Activated T-cell treated with anti-CD3 and anti-CD28 coated beads, Interleukin-2, amount 50 U/mL, for 72 hours (primary cell): ENCODE measurements at places on chromosomes 11 and 22. TPM values are rescaled to one million over a fixed set of nuclear protein-coding genes. Genes with fewer than 3 reads are reported as not detected.

The PNPLA3 gene
- 0.25 TPM for total RNA-seq

The RFPL1 gene
- not detected for total RNA-seq

The TRIM22 gene
- 180 TPM for total RNA-seq

The USP2 gene
- 0.91 TPM for total RNA-seq

The PTPN5 gene
- not detected for total RNA-seq

The DMC1 gene
- 25.1 TPM for total RNA-seq

The APOBEC3B gene
- total RNA-seq, result 44.7 TPM

The HTR3A gene
- total RNA-seq, result not detected

The UPK2 gene
- 1.2 TPM for total RNA-seq

The TUBA8 gene
- 0.94 TPM for total RNA-seq

The CARD18 gene
- total RNA-seq, result not detected

The CASP5 gene
- not detected for total RNA-seq

GRCh38 chr22:23243006-23243573, 62.8 kb downstream of the BCR start:
- peak; percentile 83 for DNase-seq

- DNase-seq, result no peak
These were observed 459.5 kb upstream of the CNTN5 start for GRCh38 chr11:98561252-98561651.

DNA sequence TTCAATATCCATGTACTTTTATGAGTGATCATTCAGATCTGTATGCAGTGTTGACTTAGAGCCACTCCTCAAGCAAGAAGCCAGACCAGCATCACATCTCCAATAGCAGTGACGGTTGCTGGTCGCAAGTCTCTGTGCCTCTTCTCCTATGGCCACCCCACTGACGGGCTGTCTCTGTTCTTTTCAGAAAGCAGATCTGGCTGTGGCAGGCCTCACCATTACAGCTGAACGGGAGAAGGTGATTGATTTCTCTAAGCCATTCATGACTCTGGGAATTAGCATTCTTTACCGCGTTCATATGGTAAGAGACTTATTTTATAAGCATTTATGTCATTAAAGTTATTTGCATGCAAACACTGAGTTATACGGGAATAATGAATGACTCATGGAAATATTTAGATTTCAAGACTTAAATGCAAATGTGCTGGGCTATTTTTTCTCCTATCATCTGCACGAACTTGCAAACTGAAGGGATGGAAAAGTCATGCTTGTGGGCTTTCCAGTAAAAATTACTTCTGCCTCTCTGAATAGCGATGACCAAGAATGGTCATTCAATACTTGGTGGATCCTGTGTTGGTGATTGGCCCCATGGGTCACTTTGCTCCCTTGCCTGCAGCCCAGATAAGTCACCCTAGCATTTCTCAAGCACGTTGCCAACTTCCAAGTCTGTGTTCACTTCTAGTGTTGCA, 83.6 kb upstream of the TBCEL start:
- DNase-seq, result no peak

GRCh38 chr22:32913557-32913956, 112.1 kb downstream of the TIMP3 start:
- no peak for DNase-seq

- no peak for DNase-seq
These were observed 178.6 kb downstream of the DSCAML1 start for GRCh38 chr11:117618302-117618981.

GRCh38 chr11:90218606-90219005, 4.2 kb downstream of the CHORDC1 start:
- no peak for DNase-seq

DNA sequence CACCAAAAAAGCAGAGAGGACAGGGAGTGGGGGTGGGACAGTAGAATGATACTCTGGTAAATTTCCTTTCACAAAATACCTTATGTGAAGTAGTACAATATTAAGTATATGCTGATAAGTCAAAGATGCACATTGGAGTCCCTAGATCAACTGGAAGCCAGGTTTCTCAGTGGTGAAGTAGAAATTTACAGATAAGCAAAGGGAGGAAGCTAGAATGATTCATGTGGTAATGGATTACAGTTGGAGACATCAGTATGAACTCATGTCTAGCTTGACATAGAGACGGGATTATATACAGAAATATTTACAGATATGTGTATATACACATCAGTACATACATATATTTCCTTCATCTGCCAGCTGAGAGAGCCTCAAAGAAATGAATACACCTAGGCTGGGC, 21.5 kb downstream of the PLEKHB1 start:
- no peak for DNase-seq

DNA sequence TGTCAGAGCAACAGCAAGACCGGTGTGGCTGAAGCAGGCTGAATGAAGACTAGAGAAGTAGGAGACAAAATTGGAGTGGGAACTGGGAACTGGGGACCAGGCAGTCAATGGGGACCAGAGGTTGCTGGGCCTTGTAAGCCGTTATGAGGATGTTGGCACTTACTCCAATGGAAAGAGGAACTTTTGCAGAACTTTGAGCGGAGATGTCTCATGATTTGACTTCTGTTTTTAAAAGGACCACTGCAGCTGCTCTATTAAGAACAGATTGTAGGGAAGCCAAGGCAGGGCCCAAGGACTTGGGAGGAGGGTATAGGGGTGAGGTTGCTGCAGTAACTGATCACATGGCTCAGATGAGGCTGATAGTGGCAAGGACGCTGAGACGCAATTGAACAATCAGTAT, 34.2 kb downstream of the IL18 start:
- no peak for DNase-seq

DNA sequence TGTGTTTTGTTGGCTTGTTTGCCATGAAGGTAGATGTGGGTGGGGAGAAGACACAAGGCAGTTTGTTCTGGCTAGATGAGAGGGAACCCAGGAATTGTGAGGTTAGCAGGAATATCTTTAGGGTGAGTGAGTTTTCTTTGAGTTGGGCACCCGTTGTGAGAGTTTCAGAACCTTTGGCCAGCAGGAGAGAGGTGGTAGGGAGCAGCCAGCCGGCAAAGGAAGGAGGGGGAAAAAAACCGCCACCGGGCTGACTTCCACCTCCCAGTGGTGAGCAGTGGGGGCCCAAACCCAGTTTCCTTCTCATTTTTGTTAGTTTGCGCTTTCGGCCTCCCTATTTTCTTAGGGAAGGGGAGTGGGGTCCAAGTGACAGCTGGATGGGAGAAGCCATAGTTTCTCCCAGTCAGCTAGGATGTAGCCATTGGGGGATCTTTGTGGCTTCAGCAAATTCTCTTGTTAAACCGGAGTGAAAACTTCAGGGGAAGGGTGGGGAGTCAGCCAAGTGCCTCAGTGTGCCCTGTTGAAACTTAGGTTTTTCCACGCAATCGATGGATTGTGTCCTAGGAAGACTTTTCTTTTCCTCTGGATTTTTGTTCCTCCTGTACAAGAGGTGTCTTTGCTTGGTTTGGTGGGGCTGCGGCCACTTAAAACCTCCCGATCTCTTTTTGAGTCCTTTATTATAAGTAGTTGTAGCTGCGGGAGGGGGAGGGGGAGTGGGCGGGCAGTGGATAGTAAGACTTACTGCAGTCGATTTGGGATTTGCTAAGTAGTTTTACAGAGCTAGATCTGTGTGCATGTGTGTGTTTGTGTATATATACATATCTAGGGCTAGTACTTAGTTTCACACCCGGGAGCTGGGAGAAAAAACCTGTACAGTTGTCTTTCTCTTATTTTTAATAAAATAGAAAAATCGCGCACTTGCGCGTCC, 1.1 kb upstream of the GCAT start:
- peak; percentile 15 for DNase-seq

- no peak for DNase-seq
These were observed 3900.6 kb upstream of the OR11H1 start for GRCh38 chr22:11627436-11627797.

DNA sequence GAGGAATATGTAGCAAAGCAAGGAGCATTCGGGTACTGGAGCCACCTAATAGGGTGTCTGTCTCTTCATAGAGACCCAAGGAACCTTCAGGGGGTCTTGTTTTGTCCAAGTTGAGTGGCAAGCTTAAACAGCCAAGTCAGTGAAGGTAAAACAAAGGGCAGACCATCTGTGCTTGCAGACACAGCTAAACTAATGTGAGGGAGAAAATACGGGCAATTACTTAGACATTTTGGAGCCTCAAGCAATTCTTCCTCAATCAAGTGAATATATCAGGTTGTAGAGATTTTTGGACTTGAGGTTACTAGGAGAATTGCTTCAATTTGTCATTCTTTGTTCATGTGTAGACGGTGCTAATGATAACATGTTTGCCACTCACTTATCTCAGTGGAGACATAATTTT, 148.2 kb upstream of the ARHGAP20 start:
- DNase-seq, result no peak

GRCh38 chr11:46701078-46701654, 335 bp downstream of the ZNF408 start:
- no peak for DNase-seq

DNA sequence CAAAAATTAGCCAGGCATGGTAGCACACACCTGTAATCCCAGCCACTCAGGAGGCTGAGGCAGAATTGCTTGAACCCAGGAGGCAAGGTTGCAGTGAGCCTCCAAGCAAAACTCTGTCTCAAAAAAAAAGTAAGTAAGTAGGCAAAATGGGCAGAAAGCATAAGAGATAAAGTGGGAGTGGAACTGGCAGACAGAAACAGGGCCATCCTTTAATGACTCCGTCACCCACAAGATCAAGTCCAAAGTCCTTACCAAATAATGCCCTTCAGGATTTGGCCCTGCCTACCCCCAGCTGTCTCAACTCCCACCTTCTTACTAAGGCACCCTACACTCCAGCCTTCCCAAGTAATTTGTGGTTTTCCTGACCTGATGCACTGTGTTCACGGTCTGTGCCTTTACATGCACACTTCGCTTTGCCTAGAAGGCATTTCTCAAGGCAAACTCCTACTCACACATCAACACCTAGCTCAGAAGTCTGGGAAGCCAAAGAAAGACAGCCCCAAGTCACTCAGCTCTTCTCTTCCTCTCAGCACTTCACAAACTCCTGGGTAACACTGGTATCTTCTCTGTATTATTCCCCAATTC, 6.1 kb downstream of the MAPK1 start:
- DNase-seq, result no peak

GRCh38 chr11:57100638-57101331, 81.0 kb upstream of the LRRC55 start:
- no peak for DNase-seq

GRCh38 chr11:45413156-45413858, 127.2 kb upstream of the SYT13 start:
- DNase-seq, result no peak

DNA sequence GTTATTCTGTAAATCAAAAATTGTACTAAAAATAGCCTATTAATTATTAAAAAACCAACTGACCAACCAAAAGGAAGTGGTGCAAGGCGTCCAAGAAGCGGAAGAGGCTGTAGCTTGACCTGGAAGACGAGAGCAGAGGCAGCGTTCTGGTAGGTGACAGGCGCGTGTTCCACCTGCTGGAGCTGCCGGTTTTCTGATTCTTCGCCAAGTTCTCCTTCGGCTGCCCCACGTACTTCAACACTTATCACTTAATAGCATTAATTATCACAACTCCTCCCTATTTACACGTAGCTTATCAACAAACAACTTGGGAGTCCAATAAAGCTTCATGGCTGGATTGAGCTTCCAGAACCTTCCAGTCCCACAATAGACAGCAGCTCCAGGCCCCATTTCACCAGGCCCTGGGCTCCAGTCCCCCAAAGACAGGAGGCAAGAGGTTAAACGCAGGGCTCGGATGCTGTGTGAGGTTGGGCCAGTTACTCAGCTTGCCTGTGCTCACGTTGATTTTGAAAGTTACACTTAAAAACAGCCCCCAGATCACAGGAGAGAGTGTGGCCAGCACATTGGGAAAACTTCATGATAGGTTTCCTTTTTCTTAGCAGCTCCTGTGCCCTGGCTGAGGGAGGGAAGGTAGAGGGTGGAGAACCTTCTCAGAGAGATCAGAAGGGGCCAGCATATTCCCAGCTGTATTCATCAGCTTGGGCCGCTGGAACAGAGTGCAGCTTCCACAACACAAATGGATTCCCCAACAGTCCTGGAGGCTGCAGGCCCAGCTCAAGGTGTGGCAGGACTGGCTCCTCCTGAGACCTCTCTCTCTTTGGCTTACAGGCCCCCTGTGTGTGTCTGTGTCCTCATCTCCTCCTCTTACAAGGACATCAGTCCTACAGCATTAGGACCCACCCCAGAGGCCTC, 54.2 kb upstream of the FGF3 start:
- no peak for DNase-seq

GRCh38 chr22:46171940-46172339, 21.6 kb downstream of the PPARA start:
- no peak for DNase-seq

- DNase-seq, result no peak
These were observed 91.1 kb upstream of the KCNA4 start for GRCh38 chr11:30107899-30108298.

DNA sequence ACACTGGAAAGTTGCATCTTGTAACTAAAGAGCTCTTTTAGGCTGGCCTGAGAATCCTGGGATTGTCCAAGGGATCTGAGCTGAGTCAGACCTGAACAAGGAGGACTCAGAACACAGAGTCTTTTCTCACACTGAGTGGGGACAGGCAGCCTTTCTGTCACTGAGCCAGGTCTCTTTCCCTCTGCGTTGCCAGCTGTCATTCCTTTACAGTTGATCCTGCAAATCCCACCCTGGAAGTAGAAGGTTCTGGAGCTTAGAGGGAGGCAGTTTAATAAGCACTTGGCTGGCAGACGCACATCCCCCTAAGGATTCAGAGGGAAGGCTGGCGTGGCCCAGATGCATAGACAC, 76.3 kb upstream of the SUSD2 start:
- DNase-seq, result no peak

DNA sequence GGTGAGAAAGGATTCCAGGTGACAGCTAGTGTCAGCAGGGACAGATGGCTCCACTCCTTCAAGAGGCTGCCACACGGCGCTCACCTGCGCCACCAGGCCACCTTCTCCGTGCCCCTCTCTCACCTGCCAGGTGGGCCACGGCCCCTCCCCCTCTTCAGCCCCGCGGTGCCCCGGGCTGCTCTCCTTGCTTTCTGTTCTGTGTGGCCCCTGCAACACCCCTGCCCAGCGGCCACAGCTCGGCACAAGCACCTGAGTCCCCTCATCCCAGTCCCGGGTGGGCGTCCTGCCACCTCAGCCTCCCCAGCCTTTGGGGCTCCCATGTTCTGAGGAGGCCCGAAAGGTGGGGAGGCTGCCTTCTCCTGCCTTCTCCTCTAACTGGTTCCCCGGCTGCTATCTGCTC, 46.4 kb downstream of the APOL1 start:
- DNase-seq, result no peak

GRCh38 chr11:62999156-62999555, 14.4 kb upstream of the SLC22A6 start:
- DNase-seq, result no peak

DNA sequence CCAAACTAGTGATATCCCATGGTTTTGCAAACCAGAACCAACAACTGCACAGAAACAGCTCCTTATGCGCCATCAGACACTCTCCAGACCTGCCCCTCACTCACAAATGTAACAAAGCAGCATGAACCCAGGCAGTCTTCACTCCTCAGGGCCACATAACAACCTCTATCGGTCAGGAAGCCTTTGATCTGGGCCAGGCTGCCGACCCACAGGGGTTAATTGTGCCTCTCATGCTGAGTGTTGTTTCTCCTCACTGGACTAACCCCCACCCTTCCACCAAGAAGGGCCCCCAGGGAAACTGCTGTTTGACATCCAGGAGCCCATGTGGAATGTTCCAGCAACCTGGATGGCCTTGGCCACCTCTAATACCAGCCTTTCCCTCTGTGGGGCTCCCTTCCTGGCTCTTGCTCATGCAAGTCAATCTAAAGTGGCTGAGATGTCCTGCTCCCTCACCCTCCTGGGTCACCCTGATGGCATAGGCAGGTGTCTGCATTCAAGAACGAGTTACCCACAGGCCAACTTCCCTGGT, 7.9 kb upstream of the RGL4 start:
- no peak for DNase-seq

GRCh38 chr11:72970557-72971118, 156.4 kb downstream of the ATG16L2 start:
- DNase-seq, result peak; percentile 8

GRCh38 chr22:50730013-50730891, 7.8 kb upstream of the ACR start:
- DNase-seq, result no peak
